ENCODE measurements at places on chromosomes 5 and 9. TPM values are rescaled to one million over a fixed set of nuclear protein-coding genes. Genes with fewer than 3 reads are reported as not detected.

Gene FGD3
- total RNA-seq: 167 TPM

Gene PARP8
- 82.3 TPM for total RNA-seq

Gene CDH12
- not detected for total RNA-seq

Gene FAM78A
- 42.9 TPM for total RNA-seq

Gene OTP
- total RNA-seq: not detected

Gene CARD9
- 0.57 TPM for total RNA-seq

Gene ABHD17B
- total RNA-seq: 24.3 TPM

Gene SCGB3A2
- total RNA-seq: not detected
